Right renal pelvis (tissue), 4 donors: ENCODE measurements at places on chromosomes 11 and 22. TPM values are rescaled to one million over a fixed set of nuclear protein-coding genes. Genes with fewer than 3 reads are reported as not detected.

- no peak for DNase-seq
Measured at GRCh38 chr11:59459916-59460315, 3.2 kb downstream of the OR4D6 start.

TESMIN gene
- polyA plus RNA-seq = 17.8 TPM

GRCh38 chr11:14927146-14927545 is 35.1 kb upstream of the CYP2R1 start:
- DNase-seq = no peak

TREH gene
- polyA plus RNA-seq = 0.86 TPM

ZP1 gene
- polyA plus RNA-seq = 0.64 TPM

DNA sequence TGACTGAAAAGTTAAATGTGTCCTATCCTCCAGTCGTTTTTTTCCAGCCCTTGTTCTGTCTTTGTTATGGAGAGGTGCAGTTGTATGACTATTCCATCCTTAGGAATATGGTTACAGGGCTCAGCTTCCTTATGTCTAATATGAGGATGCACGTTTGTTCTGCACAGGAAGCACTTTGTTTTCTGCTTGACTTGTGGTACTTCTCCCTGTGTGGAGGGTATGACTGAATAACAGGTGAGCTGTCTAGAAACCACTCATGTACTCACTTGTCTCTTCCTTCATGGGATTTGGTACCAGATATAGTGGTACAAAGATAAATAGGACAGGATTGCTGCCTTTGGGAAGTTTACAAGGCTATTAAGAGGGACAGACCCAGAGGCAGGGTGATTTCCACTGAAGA is 17.4 kb downstream of the CABIN1 start:
- DNase-seq = no peak

DNA sequence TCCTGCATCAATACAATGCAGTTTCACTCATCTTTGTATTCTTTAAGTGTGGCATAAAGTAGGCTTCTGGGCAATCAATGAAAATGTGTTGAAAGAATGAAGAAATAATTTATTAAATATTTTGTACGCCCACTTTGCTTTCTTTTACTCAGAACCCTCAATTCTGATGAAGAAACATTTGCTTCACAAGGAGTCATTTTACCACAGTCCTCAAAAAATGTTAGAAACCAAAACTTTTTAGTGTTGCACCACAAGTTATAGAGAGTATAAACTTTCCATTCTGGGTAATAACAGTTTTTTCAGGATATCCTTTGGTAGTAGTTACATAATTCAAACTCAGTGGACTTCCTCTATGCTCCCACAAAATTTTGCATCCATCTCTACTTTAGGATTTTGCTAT is 360.5 kb downstream of the DLG2 start:
- no peak for DNase-seq

DNA sequence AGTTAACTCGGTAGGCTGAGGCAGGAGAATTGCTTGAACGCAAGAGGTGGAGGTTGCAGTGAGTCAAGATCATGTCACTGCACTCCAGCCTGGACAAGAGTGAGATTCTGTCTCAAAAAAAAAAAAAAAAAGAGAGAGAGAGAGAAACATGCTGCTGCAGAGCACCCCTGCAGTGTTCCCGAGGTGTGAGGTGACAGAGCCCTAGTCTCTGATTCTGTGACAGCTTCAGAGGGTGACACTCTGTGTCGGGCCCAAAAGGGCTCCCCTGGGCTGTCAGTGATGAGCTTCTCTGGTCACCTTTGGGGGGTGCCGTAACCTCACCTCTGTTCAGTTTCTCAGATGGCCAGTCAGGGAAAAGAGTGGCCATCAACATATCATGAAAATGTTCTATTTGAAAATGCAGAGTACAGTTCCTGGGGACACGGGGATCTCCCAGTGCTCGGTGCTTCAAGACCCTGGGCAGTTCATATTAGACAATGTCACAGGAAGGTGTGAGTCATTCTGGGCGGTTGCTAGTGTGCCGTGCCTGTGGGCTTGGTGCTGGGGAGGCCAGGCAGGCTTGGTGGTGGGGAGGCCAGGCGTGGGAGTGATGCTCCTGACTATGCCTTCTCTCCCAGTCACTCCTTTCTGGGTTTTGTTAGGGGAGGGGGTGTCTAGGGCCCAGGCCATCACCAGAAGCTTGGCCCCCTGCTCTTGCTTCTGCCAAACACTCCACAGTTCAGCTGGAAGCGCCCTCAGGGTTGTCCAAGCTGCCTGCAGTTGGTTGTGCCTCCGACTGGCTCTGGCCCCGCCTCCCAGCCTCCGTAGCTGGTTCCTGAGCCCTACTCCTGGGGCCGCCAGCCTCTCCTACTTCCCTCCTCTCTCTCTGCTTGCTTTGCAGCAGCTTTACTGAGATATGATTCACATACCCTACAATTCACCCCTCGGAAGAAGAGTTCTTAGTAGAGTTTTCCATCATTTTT is 52.5 kb upstream of the CLDN5 start:
- no peak for DNase-seq

- DNase-seq = no peak
Measured at GRCh38 chr11:45554230-45554967, 111.0 kb downstream of the CHST1 start.

DNA sequence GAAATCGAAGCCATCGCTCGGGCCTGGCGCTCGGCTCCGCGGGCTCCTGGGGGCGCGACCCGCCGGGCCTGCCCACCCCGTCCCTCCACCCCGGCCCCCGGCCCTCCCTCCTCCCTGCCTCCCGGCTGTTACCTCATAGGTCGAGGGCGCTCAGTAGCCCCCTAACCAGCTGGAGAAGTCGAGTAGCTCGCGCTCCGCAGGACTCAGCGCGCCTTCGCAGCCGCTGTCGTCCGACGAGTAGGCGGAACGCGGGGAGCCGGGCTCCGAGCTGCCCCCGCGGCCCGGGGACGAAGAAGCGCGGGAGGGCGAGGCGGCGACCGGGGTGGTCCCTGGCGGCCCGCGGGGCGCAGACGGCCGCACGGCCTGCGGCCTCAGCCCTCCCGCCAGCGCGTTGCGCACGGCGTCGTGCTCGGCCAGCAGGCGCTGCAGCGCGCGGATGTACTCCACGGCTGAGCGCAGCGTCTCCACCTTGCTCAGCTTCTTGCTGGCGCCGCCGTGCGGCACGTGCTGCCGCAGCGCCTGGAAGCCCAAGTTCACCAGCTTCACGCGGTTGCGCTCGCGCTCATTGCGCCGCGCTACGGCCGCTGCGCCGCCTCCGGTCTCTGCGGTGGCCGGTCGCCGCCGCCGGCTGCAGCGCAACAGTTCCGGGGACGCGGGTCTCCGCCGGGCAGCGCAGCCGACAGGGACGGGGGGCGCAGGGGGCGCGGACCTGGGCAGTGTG is 627 bp downstream of the ASCL2 start:
- DNase-seq = no peak

OR52A1 gene
- not detected for polyA plus RNA-seq

- DNase-seq = no peak
Measured at GRCh38 chr11:120024586-120024985, 113.3 kb downstream of the TRIM29 start.

DNA sequence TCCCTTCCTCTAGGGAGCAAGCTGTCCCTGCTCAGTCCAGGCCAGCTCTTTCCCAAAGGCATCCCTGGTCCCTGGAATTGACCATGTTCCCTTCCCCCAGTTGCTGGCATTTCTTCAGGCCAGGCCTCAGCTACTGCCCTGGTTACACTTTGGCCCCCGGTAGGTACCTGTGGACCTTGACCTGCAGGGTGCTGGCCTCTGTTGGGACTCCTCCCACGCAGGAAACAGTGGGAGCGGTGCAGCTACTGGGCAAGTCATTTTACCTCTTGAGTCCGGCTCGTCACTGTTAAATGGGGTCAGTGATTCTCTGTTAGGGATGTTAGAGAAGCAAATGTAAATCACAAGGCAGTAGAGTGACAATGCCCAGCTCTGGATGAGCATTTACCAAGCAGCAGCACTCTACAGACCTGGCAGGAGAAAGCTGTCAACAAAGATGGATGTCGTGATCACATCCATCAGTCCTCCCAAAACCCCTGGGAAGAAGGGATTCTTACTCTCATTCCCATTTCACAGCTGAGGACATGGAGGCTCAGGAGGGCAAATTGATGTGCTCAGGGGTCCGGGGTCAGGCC is 16.9 kb downstream of the MYO7A start:
- no peak for DNase-seq

ST14 gene
- polyA plus RNA-seq = 31.8 TPM

- DNase-seq = no peak
Measured at GRCh38 chr11:74002832-74003231, 6.1 kb downstream of the UCP3 start.

- DNase-seq = no peak
Measured at GRCh38 chr22:39898997-39899396, 1.9 kb upstream of the GRAP2 start.

- DNase-seq = no peak
Measured at GRCh38 chr11:64643920-64644646, 53.1 kb downstream of the SLC22A12 start.

DNA sequence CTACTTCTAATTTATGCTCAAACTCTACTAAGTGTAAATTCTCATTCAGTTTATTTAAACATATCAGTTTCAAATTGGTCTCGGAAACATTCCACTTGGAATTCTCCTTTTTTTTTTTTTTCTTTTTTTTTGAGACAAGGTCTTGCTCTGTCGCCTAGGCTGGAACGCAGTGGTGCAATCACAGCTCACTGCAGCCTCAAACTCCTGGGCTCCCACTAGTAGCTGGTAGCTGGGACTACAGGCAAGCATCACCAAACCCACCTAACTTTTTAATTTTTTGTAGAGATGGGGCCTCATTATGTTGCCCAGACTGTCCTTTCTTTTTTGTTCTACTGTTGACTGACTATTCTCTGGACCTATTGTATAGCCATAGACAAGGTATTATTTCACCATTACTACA is 33.3 kb upstream of the CCDC81 start:
- DNase-seq = no peak

DNA sequence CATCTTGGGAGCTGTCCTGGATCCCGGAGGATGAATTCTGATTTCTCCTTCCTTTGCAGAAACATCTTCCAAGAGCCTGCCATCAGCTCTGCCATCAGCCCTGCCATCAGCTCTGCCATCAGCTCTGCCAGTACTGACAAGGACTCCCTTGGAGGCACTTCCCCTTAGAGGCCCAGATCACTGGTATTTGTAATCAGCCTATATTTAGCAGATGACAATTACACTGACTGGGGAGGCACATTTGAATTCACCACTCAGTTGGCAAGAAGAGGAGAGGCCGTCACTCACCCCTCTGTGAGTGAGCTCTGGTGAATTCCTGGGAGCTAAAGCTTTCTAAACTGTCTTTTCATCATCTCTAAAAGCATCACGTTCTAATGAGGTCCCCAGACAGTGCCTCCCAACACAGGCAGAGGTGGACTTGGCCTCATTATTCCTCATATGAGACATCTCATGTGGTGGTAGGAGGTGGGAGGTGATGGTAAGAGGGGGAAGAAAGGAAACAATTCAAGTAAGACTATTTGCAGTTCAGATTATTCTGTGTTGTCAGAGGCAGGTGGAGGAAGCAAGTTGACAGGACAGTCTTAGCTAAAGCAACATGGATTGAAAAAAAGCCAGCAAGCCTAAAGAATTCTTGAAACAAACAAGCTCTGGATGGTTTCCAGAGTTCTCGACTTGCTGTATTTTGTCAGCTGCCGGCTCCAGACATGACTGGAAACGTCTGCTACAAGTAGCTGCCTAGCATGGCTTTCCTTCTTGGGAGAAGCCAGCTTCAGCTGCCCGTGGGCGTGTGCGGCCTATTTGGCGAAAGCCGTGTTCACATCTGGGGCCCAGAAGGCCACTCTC is 771.7 kb downstream of the TBC1D22A start:
- peak; percentile 60 for DNase-seq
